ENCODE measurements at places on chromosomes 5 and 9.

- no peak for DNase-seq
Measured at GRCh38 chr9:2047144-2047671, 32.1 kb downstream of the SMARCA2 start.

GRCh38 chr5:14153932-14154731 is 11.0 kb downstream of the TRIO start:
- DNase-seq, result no peak

DNA sequence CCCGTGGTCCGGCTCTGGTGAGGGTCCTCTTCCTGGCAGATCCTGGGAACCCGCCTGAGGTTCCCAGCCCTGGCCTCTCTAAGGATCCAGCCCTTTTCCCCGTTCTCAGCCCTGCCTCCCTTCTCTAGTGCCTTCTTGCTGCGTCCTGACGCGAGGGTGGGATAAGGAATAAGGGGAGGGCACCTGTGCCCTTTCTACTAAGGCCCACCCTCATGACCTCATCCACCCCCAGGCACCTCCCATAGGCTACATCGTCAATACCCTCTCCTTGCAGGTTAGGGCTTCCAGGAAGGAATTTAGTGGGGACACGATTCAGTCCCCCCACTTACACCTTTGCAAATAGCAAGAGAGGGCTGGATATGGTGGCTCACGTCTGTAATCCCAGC is 10.7 kb upstream of the DIPK1B start:
- no peak for DNase-seq

GRCh38 chr9:32875242-32875641 is 91.9 kb downstream of the TMEM215 start:
- no peak for DNase-seq

GRCh38 chr5:180976518-180976917 is 12.1 kb upstream of the BTNL3 start:
- DNase-seq, result no peak

- no peak for DNase-seq
Measured at GRCh38 chr9:97438666-97439065, 26.8 kb downstream of the TDRD7 start.

DNA sequence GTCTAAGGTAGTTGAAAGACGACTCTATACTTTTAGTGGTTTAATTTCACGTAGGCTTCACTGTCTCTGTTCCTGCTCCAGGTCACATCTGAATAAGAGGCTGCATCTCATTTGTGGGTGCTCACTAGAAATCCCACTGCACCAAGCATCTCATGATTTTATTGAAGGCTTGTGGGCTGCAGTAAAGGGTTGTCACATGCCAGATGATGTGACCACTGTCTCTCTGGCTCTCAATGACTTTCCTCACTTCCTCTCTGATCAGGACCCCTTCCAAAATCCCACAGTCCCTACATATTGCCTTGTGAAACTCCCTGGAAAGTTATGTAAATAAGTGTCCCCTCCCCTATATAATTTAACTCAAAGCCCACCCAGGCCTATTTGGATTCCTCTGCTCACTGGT is 8.9 kb upstream of the ZCCHC10 start:
- no peak for DNase-seq

DNA sequence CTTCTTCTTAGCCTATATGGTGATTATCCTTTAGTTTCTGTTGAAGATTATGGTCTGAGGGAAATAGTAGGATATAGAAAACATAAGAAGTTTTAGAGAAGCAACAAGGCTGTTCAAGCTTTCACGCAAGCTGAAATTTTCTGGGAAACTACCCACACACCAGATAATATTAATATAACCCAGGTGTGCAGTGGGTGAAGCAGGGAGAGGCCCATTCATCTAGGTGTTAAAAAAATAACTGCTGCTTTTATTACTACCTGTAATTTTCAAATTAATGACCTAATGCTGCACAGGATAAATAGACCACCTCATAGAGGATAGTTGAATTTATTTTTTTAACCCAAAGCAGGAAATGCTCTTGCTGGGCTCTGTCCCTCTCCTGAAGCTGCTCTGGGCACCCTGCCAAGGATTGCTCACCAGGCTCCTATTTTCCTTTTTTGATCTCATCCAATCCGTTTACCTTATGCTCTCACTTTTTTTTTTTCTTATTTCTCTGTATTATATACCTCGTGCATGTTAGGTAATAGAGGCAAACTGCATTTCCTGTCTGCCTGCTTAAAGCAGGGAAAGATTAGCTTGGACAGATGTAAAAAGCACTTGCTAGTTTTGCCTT is 124.3 kb upstream of the SLC12A2 start:
- no peak for DNase-seq

DNA sequence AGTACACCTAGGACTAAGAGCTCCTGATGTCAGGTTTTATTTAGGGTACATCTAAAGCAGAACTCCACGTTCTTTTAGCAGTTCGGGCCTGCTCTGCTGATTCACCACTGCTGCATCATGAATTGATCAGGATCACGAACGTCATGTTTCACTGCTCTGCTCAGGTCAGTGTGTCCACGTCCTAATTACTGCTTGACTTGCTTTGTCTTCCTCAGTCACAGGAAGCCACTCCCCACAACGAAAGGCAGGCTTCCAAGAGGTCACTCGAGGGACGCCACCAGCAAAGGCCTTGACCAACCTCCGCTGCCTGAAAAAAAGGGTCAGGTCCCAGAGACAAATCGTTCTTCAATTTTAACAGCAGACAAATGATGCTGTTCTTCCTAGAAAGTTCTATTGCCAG is 40.3 kb downstream of the CTNND2 start:
- no peak for DNase-seq

DNA sequence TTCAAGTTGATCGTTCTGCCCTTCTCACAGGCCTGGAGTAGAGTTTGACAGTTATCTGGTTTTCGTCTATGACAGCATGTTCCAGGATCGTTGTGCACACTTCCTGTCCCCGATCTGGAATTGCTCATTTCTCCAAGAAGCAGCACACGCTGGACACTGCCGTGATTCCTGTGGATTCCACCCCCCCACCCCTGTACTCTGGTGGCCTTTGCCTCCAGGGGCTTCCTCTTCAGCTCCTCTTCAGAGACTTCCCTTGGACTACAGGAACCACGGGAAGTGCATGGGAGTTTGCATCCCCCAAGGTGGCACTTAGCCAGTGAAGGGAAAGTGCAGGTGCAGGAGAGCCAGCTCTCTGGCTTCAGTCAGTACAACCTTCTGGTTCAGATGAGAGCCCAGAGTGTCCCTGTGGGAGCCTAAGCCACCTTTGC is 160.7 kb downstream of the CACNA1B start:
- DNase-seq, result no peak

DNA sequence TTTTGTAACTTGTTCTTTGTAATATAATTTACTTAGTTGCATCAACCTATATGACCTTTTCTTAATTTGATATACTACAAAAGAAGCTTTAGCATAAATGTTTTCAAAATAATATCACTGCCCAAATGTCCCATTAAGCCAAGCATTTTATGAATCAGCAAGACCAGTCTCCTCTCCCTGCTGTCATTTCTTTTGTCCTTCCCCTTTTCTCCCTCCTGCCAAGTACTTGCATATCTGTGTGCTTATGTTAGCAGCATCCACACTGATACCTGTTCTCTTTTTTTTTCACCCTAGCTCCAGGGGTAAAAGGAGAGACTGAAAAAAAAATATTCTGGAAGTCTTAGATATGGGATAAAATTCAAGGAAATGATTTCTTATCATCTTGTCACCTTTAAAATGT is 69.7 kb downstream of the ZSWIM6 start:
- no peak for DNase-seq

DNA sequence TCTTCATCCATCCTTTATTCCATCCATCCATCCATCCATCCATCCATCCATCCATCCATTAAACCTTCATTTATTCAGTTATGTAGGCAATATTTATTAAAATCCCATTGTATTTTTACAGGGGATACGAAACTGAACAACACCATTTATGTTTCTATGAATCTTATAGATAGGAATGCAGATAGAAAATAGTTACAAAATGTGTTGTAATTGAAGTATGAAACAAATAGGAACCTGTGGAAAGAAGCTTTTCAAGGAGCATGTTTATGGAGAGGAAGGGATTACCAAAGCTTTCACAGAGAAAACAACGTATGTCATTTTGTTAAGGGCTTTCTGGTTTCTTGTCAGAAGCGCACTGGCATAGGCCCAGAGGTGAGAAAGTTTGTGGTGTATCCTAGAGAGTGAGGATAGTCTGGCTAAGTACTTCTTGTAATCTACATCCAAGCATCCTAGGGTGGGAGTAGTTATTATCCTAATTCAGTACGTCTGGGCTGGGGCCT is 184.0 kb downstream of the CNTLN start:
- no peak for DNase-seq

DNA sequence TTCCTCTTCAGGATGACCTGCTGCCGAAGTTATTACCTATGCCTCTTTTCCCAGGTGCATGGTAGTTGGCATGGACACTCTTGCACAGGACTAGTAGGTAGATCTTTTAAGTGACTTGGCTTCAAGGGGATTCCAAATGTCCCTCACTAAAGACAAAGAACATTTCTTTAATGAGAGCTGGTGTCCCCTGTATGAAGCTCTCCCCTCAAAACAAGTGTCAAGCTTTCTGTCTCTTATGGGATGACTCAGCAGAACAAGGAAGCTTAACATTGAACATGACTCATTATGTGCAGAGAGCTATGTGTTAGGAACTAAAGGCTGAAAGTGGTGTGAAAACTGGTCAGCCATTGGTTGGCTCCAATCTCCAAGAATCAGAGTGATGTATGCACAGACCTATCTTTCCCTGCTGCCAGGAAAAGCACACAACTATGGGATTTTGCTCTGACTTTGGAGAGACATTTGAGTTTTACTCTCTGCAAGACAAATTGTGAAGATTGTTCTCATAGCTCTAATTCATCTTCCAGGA is 120.5 kb downstream of the PRDM6 start:
- no peak for DNase-seq

- DNase-seq, result no peak
Measured at GRCh38 chr5:166594567-166594966, 1696.9 kb upstream of the WWC1 start.

DNA sequence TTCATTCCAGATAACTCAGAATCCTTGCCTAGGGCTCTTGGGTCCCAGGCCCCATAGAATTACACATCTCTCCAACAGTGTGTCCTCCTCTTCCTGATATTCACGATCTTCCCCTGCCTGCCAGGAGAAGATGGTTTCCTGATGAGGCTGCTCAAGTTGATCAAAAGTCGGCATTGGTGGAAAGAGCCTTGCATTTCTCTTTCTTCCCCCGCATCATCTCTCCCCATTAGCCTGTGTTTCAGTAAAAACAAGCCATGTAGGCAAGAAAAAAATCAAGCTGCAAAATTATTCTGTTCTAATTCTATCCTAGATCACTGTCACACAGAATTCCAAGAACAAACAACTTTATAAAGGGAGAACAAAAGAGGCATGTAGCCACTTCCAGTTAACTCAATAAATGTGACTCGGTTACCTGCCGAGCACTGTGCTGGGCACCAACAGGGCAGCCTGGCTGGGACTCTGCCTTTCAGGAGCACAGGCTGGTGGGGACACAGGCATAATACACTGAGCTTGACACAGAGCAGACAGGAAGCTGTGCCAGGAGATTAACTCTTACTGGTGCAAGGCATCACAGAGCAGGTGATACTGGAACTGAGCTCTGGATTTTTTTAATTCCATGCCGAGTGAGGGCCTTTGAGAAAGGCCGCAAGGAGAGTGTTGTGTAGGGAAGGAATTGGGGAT is 25.6 kb downstream of the TMOD1 start:
- DNase-seq, result no peak

GRCh38 chr9:115207003-115207836 is 89.3 kb upstream of the TNC start:
- DNase-seq, result no peak

- no peak for DNase-seq
Measured at GRCh38 chr5:100576217-100576751, 41.1 kb downstream of the FAM174A start.

GRCh38 chr5:94613583-94613982 is 4.8 kb downstream of the KIAA0825 start:
- no peak for DNase-seq

GRCh38 chr5:180718810-180719453 is 20.9 kb downstream of the OR2Y1 start:
- DNase-seq, result peak; percentile 5

- no peak for DNase-seq
Measured at GRCh38 chr5:133438487-133438886, 173.9 kb downstream of the FSTL4 start.

DNA sequence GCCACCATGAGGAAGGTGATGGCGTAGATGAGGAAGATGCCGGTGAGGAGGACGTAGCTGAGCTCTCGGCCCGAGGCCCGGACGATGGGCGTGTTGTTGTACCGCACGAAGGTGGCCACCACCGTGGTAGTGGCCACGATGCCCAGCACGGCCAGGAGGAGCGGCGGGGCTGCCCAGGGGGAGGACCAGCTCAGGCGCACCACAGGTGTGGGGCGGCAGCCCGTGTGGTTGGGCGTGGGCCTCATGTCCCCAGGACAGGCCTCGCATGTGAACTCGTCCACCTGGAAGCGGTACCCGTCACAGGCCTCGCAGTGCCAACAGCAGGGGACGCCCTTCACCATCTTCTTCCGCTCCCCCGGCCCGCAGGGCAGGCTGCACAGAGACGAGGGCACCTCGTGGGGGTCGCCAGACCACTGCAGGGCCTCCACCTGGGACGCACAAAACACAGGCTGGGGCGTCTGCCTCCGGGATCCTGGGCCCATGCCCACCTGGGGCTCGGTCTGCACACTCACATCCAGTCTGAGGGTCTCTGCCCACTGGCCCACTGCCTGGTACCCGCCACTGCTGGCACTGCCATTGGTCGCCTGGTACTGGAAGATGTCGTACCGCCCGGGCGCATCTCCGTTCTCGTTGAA is 8.7 kb downstream of the GRM6 start:
- DNase-seq, result no peak

Measured in stimulated activated CD8-positive, alpha-beta memory T cell treated with anti-CD3 and anti-CD28 coated beads, Interleukin-7, amount 100 ng/mL, for 1 hour (primary cell).